ENCODE measurements at places on chromosomes 12 and 14.

GRCh38 chr14:57748279-57748678 lies 117.6 kb downstream of the SLC35F4 start:
- DNase-seq, result no peak

GRCh38 chr14:61584331-61584741 lies 111.0 kb upstream of the HIF1A start:
- no peak for DNase-seq

GRCh38 chr14:68557648-68558047 lies 235.2 kb downstream of the ZFP36L1 start:
- no peak for DNase-seq

DNA sequence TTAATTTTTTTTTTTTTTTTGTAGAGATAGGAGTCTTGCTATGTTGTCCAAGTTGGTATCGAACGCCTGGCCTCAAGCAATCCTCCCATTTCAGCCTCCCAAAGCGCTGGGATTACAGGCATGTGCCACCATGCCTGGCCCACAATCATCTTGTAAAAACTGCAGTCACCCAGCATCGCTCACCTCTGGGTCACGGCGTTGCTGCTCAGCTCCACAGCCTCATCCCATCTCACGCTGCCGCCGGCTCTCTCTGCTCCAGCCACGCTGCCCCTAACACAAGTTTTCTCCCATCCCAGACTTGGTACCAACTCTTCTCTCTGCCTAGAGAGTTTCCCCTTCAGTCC lies 69.2 kb downstream of the MAP1LC3B2 start:
- DNase-seq, result no peak

GRCh38 chr12:93638095-93638494 lies 39.1 kb upstream of the CRADD start:
- DNase-seq, result no peak

DNA sequence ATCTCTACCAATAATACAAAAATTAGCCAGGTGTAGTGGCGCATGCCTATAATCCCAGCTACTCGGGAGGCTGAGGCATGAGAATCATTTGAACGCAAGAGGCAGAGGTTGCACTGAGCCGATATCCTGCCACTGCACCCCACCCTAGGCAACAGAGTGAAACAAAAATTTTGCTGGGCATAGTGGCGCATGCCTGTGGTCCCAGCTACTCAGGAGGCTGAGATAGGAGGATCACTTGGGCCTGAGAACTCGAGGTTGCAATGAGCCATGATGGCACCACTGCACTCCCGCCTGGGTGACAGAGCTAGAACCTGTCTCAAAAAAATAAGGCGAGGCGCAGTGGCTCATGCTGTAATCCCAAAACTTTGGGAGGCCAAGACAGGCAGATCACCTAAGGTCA lies 9.5 kb downstream of the ATXN2 start:
- no peak for DNase-seq

- DNase-seq, result no peak
Observed at GRCh38 chr12:92552412-92553108, 150.2 kb upstream of the PLEKHG7 start.

- no peak for DNase-seq
Observed at GRCh38 chr14:72591391-72591790, 302.5 kb downstream of the DPF3 start.

DNA sequence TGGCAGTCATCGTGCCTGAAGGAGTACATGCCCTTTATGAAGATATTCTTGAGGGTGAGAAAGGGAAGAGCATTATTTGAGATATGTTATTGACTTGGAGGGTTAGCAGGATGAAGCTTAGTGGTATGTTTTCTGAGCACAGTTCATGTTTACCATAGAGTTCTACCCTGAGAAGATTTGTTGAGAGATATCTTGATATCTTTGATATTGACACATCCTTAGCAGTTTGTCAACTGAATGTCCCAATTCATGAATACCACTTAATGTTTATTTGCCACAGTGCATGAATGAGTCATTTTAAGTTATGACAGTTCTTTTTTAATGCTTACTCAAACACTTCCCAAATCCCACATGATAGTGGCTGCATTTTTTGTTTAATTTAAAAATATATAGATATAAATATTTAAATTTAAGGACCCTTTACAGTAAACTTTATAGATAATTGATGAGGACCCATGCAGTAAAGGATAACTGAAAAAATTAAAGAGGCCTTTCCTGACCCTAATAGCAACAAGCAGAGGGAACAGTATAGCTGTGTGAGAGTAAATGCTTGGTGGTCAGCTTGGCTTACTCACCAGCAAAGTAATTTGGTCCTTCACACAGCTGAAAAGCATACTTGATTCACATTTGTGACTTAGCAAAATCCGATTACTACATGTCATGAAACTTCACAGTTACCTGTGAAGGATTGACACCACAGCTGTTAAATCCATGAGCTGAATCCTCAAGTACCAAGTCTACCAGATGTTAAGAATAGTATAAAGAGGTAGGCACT lies 25.8 kb downstream of the SLC39A9 start:
- DNase-seq, result no peak

DNA sequence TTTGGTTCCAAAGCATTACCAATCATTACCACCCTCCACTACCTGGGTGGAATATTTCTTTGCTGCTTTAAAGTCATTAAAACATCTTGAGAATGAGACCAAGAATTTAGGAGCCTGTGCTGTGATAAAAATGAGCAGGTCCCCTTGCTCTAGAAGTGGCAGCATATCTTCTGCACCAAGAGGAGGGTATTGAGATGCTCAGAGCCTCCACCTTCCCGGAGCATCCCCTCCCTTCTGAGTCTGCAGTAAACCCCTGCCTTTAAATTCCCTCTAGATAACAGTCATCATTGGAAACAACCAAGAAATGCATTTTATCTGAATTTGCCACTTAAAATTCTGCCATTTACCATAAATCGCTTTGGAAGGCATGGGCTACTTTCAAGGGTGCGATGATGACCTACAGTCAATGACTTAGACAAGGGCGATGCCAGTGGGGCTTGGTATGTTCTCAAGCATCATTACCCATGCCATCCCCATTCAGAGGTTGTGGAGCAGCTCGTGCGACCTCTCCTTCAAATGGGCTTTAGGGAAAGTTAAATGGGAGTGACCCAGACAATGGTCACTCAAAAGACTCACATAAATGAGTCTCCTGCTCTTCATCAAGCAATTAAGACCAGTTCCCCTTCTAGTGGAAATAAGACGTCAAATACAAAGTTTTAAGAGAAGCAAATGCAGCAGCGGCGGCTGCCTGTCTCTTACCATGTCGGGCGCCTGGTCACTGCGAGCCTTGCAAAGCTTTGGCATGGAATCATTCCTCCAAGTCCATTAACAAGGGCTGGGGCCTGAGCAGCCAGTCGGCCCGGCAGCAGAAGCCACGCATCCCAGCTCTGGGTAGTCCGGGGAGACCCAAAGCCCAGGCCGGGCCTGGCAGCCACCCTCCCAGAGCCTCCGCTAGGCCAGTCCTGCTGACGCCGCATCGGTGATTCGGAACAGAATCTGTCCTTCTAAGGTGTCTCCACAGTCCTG lies 334.5 kb downstream of the TMEM121 start:
- no peak for DNase-seq

Data from AG04450 (cell line).